ENCODE measurements at places on chromosomes 12 and 14.

DNA sequence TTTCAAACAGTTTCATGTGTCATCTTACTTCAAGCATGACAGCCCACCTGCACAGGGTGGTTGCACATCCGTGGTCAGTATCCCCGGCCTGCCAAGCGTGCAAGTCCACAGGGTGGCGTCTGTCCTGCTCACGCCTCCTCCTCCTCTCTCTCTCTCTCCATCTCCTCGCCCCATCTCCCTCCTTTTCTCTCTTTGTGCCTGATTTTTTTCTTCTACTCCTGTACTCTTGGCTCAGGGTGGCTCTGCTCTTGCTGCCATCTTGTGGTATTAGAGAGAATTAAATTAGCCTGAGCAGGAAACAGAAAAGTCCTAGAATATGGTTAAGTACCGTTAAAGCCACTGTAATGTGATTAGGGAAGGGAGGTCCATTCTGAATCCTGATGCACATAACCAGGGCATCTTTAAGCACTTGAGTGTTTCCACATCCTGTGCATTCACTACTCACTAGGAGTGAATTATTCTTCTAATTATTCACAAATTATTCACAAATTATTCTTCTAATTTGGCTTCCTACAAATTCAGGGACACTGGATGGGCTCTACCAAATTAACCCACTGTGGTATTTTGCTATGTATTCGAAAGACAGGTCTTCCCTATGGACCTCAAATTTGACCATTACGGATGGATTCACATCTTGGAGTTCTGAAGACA lies 25.5 kb upstream of the DTX1 start:
- no peak for DNase-seq

- no peak for DNase-seq
Observed at GRCh38 chr12:4992871-4993270, 50.8 kb upstream of the KCNA5 start.

DNA sequence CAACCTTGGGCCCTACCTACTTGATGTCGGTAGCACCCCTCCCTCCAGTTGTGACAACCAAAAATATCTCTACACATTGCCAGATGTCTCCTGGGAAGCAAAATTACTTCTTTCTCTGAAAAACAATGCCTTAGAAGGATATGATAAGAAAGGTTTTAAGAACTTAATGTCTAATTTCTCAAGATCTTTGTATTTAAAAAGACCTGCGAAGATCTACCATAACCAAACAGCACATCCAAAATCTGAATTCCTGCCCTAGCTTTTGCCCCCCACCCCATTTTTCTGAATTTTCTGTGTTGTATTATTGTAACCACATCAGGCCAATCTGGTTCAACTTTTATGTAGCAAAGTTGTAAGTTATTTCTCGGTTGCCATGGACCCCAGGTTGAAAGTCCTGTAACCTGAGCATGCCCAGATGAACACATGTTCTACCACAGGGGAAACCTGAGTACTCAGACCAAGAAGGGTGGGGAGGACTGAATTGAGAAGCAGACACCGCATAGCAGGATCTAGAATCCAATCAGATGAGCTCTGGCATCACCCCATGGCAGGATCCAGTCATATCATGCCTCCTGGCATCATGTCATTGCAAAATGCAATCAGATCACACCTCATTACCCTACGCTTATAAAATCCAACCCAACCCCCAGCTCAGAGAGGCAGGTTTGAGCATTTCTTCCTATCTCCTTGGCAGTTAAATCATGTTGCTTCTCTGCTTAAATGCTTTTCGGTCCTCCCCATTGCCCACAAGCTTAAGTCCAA lies 8.7 kb downstream of the TMEM253 start:
- DNase-seq, result no peak

DNA sequence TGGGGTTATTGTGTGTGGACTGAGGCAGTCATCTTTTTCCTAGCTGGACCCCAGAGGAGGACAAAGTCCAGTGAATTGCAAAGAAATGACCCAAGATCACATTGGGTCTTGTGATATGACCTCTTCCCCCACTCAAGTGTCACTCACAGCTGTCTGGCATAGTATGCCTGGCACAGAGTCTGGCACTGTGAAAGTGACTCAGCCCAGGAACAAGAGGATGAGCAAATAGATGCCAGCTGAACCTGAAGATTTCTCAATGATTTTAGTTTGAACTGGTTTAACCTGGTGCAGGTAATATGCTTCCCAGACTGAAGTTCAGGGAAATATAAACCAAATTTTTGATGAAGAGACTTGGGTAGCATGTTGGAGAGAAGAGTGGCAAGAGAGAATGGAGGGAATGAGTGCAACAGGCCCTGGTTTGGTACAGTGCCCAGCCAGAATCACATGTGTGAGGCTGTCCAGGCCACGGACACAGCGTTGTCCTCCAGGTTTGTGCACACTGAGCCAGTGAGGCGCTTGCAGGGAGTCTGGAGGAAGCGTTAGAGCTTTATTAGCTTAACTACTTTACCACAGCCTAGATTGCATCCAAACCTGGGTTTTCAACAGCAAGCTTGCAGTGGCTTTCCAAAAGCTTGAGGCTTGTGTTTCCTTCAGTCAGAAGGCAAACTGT lies 332.9 kb downstream of the NUAK1 start:
- no peak for DNase-seq

DNA sequence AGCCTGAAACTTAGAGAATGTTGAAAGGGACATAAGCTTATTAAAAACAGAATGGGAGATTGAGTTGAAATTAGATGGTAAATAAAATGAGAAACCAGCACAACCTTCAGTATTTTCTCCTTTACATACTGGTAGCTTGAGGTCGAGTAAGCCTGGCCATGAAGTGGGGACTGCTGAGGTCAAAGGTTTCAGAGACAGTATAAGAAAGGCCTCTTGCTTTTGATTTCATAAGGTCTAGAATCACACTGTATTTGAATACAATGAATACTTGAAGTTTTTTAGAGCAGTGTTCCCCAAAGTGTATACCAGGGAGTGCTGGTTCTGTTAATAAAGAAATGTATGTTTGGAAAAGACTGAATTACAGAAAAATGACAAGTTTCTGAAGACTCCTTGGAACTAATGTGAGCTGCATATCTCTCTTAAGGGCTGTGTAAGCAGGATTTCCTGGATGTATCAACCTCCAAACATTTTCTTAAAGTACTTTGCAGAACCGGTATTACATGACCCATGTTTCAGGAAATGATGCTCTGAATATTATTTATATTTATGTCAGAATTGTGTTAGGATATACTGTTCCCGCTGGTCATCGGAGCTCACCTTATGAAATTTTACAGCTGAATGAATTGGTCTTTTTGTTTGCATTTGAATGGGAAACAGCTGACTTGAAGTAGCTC lies 85.0 kb downstream of the AKAP6 start:
- no peak for DNase-seq

DNA sequence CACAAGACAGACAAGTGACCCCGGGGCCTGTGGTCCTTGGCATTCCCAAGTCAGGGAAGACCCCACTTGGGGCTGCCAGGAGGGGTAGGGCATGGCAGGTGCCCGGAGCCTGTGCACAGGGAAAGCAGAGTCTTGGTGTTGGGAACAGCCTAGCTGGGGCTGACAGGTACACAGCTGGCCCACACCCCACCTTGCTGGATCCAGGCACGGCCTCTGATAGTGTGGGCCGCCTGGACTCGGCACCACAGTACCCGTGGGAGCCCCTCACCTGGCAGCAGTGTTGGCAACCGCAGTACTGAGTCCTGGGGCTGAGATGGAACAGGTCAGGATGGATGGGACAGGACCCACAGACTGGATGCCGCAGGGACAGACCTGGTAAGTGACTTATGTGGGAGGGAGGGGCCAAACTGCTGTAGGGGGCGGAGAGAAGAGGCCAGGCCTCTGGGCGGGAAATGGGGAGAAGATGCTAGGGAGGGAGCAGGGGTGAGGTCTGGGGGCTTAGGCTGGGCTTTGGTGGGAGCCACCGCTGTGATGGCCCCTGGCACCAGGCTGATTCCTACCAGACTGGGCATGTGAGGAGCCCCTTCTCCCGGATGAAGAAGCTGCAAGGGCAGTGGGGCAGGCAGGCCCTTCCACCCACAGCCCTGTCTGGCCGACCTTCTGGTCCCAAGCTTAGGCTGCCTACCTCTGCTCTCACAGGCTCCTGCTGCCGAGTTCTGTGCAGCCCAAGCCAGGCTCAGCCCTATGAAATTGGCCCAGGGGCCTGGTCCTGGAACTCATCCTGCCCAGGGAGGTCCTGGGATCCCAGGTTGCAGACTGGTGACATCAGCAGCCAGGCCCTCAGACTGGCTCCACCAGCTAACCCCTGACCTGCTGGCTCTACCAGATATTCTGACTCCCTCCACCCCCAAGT lies at the start of gene TGM1:
TSS of gene TGM1 (minus strand) at position 357 of the 913 bp plus-strand sequence. CDS start 825 bp downstream, outside the sequence.
- no peak for DNase-seq

- DNase-seq, result no peak
Observed at GRCh38 chr12:113803759-113804140, 162.4 kb downstream of the RBM19 start.

- DNase-seq, result no peak
Observed at GRCh38 chr12:132352896-132353800, 23.8 kb upstream of the GALNT9 start.

DNA sequence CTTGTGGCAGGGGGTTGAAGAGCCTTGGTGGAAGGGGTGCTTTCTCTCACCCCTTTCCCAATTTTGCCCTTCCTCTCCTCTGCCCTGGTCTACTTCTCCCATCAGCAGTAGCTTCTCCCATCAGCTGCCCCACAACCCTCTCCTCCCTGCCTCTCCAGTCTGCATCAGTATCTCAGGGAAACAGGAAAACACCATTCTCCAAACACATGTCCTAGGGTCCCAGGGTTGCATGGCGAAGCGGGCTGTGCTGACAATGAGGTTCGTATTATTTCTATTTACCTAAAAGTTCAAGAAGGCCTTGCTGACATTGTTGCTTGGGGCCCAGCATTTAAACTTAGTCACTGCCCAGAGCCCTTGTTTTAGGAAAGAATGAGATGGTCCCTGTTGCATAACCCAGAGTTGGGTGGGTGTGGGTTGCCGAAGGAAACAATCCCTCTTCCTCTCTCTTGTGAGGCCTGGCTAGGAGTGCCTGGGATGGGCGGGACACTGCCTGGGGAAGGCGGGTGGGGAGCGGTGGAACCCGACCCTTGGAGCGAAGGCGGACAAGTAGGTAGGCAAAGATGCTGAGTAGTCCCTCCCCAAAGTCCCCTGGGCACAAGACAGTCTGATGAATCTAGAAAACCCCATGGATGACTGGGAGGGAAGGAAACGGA lies 1.3 kb upstream of the IGFBP6 start:
- no peak for DNase-seq

GRCh38 chr12:32083489-32083888 lies 23.2 kb upstream of the BICD1 start:
- DNase-seq, result no peak

- DNase-seq, result no peak
Observed at GRCh38 chr14:50601394-50601793, 41.4 kb downstream of the ATL1 start.

DNA sequence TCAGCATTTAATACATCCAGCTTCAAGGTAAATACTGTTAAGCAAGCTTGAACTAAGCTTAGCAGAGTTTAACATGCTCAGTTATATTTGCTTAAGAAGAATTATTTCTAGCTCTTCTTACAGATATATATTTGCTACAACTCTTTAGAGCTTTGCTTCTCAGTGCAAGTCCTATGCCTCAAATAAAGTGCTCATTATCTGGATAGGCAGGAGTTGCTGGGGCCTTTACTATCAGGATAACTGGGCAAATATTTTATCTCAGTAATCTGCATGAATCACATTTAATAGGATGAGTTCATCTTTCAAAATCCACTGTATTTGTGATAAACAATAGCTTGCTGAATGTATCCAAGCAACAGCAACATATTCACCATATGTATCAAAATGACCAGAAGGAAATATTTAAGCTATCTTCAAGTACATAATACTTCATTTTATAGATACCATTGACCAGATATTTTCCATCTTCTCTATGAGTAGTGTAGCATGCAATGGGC lies 187.6 kb downstream of the NOVA1 start:
- DNase-seq, result no peak

DNA sequence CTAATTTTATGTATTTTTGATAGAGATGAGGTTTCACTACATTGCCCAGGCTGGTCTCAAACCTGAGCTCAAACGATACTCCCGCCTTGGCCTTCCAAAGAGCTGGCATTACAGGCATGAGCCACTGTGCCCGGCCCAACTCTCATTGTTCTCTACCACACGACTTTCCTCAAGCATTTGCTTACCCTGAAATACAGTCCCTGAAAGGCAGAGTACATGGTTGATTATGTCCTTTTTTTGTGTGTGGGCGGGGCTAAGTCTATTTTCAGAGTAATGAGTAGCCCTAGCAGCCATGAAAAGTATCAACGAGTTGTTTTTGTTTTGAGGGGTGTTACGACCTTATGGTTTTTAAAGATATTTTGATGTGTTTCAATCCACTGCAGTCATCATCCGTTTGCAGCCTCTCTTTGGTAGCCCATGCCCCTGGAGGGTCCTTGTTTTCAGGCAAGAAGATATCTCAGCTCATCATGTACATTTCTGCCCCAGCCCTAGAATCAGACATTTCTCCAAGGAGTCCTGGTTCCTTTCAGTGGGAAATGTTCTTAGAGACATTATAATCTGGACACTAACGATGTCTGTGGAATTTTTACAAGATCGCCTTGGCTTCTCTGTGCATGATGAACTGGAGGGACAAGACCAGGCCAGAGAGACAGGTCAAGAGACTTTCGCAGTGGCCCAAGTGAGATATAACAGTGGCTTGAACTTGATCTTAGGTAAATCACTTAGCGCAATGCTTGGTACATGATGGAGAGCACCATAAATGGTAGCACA lies 8.7 kb downstream of the ACACB start:
- DNase-seq, result no peak

DNA sequence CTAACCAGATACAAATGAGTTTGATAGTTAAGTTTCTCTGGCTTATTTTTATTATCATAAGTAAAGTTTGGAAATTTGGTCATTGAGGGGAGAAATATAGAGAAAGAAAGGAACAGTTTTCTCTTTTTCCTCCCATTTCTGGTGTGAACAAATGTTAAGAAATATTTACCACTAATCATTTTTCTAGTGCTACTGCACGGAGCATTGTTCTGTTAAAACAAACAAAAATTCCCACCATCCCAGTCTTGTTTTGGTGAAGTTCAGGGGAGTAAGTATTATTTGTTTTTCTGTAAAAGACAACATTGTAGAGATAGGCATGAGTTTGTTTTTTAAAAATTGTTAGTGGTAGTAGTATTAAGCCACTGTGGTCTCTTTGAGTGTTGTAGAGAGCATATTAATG lies 135.3 kb downstream of the FGD4 start:
- no peak for DNase-seq

GRCh38 chr12:108332791-108333382 lies 6.2 kb downstream of the CMKLR1 start:
- no peak for DNase-seq

- no peak for DNase-seq
Observed at GRCh38 chr12:109621901-109622364, 48.3 kb downstream of the MVK start.

DNA sequence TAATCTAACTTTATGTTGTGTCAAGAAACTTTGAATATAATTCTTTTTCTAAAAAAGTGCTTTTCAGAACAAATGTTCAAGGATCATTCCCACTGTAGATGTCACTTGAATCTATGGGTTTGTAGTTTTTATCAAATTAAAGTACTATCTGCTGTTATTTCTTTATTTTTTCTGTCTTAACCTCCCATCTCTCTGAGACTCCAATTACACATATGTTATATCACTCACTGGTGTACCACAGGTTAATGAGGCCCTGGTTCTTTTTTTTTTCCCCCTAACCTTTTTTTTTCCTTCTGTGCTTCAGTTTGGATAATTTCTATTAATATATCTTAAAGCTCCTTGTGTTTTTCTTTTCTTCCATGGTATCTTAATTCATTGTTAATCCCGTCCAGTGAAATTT lies 279.9 kb upstream of the RGS6 start:
- no peak for DNase-seq
